ENCODE measurements at places on chromosomes 5 and 9.

- DNase-seq: no peak
Observed at GRCh38 chr5:61587125-61587524, 255.1 kb downstream of the ZSWIM6 start.

DNA sequence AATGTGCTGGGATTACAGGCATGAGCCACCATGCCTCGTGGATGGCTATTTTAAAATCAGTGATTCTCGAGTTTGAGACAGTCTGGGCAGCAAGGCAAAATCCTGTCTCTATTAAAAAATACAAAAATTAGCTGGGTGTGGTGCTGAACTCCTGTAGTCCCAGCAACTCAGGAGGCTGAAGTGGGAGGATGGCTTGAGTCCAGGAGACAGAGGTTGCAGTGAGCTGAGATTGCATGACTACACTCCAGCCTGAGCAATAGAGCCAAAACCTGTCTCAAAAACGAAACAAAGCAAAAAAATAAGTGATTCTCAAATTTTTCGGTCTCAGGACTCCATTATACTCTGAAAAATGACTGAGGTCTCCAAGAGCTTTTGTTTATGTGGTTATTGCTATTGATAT, 47.9 kb upstream of the HSPA9 start:
- DNase-seq: peak; percentile 7

DNA sequence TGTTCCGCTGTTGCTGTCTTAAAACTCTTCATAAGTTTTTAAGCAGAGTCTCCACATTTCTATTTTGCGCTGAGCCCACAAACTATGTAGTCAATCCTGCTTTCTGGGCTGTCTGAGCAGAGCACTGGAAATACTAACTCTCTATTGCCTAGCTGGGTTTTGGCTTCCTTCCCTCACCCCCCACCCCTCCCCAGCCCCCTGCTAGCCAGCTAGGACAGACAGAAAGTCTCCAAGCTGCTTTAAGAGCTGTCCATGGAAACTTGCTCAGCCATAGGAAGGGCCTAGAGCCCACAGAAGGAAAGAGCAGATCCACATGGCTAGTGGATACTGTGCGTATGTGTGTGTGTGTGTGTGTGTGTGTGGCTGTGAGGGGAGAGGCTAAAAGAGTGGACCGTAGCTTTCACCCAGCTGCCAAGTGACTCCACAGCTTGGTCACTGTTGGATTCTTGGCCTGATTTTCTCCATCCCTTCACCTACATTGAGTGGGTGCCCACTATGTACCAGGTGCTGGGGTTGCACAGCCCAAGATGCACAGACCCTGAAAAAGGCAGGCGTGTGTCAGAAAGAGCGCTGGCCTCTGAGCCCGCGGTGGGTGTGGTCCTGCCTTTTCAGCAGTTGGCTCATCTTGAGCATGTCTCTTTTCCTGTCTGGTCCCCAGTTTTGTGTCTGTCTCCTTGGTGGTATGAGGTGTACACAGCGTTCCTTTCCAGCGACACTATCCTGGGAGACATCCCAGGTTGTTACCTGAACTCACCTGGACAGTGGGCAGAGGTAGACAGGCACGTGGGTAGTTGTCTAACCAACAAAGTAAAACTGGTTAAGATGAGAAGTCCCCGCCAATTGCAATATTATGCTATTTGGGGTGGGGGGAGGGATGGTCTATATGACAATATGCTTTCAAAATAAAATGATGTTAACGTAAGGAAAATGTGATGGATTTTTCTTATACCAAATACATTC, 5.4 kb upstream of the NKX2-5 start:
- DNase-seq: no peak

DNA sequence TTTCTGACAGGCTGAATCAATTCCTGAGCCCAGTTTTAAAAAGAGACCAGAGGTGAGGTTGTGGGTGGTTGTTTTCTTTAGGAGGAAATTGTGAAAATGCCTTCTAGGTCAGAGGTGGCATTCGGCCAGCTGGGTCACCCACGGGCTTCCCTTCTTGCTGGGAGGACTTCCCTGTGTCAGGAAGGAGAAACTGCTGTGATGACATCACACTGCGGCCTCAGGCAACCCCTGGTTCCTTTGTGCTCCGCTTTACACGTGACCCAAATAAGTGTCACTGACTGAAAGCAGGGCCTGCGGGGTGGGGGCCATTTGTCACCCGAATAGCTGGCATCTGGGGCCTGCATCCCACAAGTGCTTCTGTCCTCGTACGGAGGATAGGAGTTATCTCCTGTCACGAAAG, 39.7 kb downstream of the FABP6 start:
- peak; percentile 72 for DNase-seq

GRCh38 chr5:173884402-173885053, 3.6 kb upstream of the CPEB4 start:
- no peak for DNase-seq

DNA sequence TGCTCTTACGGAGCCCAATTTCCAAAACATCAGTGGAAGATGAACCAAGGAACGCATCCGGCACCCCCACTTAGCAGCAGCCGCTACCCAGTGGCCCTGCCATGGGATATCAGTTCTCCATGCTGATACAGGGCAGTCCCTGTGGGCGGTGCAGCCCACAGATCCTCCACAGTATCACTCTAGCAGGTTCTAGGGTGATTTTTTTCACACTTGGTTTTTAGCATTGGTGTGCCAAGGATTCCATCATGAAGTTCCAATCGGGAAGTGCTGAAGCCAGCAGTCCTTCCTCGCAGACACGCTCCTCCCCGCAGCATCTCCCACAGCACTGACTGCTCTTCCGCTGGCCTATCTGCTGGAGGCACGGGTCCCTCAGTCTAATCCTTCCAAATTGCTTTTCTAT, 261.9 kb downstream of the SYK start:
- no peak for DNase-seq

DNA sequence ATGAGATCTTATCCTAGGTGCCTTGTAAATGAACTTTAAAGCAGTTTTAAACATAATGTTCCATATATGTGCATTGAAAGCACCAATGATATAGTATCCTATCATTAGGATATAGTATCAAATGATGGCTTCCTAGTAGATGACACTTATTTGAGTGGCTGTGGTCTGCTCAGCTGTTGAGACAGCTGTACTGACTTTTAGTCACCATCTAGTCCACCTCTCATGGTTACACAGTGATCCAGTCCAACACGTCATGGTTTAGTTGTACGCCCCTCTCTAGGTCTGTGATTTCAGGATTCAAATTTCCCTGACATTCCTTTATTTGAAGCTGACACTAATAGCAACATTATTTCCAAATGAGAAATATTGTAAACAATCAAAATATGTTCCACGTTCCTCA, 127.3 kb upstream of the TUT7 start:
- no peak for DNase-seq

- DNase-seq: no peak
Observed at GRCh38 chr9:127050591-127051001, 71.8 kb downstream of the ANGPTL2 start.

DNA sequence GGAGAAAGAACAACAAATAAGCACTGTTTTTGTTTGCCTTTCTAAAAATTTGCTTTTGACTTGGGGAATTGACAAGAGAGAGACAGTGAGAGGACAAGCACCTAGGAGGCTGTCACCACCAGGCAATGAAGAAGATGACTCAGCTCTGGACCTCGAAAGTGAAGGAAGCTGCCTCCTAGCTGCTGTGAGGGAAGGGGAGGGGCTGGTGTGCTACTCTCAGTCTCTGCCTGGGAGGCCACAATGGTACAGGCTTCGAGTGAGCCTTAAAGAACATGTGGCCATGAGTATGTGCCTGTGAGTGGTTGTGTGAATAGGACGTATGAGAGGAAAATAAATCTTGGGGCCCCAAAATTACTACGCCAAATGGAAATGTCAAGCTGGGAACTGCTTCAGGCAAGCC, 7.1 kb upstream of the PLK2 start:
- peak; percentile 84 for DNase-seq

DNA sequence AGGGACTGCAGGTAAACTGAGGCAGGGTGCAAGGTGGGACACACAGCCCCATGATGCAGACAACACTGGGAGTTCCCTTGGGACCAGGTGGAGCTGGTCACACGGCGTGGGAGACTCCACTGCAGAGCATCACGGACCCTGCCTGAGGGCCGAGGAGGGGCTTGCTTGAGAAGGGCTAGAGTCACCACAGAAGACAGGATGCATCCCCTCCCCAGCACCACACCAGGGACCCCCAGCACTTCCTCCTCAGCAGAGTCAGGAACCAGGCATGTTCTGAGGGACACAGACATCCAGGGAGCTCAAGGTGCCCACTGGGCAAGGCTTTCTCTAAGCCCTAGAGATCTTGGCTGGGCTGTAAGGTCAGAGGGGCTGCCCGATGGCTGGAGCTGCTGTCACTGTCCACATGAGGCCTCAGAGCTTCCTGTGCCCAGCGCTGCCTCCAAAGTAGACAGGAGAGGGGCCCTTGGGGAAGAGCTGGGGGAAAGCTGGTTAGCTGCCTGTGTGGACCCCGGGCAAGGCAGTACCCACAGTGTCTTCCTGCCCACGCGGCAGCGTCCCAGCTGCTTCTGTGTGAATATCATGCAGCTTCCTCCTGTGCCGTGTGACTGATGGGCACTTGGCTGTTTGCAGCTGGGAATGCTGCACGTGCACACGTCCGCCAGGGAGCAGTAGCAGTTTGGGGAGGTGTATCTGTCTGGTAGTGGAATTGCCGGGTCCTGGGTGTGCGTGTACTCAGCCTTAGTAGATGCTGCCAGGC, 176.6 kb downstream of the CACNA1B start:
- peak; percentile 24 for DNase-seq

DNA sequence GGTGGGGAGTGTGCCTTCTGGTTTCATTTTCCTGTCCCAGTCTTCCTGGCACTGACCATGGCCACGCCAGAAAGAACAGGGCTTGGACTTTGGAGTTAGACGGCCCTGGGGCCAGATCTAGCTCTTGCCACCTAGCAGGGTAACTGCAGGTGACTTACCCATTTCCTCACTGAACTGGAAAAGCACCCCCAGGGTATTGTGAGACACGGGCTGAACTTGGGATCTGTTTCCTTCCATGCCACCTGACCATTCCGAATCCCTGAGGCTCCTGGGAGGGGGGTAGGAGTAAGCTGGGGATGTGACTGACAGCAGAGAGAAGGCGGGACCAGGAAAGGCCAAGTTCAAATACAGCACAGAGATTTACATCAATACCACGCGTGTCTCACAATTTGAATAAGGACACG, 9.4 kb downstream of the HNRNPAB start:
- DNase-seq: peak; percentile 38

- no peak for DNase-seq
Observed at GRCh38 chr9:19828576-19829109, 39.8 kb upstream of the SLC24A2 start.

GRCh38 chr9:94800424-94801117, 74.1 kb downstream of the AOPEP start:
- DNase-seq: no peak
